RPMI8226 (cell line): ENCODE measurements at places on chromosomes 2 and 18.

DNA sequence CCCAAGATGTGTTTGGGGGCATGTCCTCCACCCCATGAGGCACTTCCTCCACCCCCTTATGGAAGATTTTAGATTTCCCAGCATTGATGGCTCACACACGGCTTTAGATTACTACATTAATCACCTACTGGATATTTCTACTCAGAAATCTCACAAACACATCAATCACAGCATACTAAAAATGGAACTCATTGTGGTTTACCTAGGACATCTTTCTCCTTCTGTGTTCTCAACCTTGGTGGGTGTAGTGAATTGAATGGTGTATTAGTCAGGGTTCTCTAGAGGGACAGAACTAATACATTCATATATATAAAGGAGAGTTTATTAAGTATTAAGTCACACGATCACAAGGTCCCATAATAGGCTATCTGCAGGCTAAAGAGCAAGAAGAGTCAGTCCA is 82.1 kb upstream of the CYRIA start:
- DNase-seq: no peak

GRCh38 chr2:135586148-135586547 is 54.9 kb downstream of the R3HDM1 start:
- no peak for DNase-seq

DNA sequence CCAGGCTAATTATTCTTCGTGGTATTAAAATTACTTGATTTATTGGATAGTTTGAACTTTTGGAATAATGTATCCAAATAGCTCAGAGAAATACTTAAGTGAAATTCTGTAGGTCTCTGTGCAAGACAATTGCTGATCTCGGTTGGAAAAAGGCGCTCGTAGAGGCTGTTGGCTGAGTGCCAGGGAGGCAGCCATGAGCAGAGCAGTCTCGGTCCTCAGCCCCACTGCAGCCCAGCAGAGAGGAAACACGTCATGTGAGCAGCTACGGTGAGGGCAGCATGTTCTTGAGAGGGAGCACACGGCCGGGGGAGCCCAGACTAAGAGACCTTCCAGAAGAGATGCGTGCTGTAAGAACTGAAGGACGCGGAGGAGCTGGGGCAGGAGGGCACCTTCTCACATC is 42.5 kb downstream of the DCDC2C start:
- DNase-seq: peak; percentile 28

DNA sequence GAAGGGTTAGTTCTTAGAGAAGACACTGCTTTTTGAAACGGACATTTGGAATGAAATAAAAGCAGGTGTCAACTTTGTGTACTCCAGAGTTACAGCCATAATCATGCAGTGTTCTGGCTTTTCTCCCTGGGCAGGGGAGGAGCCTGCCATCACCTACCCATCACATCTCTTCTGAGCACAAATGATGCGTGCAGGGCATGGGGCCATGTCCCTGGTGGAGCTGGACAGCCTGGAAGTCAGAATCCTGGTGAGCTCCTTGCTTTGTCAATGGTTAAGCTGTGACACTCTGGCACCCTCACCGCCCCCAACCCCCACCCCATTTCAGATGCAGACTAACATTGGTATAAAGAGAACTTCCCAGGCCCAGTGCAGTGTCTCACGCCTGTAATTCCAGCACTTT is 53.1 kb downstream of the PDCL3 start:
- no peak for DNase-seq

DNA sequence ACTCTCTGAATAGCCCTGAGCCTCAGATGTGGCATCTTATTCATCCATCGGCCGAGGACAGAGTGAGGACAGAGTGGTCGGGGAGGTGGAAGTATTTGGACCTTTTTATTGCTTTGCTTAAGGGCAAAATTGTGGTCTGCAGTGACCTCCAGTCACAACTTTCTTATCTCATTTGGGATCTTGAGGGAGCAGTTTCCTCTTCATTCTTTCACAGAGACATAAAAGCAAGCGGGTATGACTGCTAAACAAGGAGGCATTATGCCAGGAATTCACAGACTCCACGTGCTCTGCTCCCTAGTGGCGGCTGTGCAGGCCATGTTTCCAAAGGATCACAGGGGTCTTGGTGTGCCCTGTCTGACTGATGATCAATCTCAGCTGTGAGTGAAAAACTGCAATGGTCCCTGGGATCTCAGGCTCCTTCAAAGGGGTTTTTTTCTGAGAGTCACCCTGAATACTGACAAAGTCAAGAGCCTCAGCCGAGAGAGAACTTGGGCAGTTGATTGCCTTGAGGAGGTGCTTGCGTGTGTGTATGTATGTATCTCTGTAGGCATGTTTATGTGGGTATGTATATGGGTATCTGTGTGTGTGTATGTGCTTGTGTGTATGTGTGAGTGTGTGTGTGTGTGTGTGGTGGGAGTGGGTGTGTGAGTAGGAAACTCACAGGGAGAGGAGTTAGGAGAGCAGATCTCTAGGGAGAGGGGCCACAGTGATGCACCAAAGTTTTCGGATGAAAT is 47.7 kb downstream of the RAPGEF4 start:
- DNase-seq: no peak

DNA sequence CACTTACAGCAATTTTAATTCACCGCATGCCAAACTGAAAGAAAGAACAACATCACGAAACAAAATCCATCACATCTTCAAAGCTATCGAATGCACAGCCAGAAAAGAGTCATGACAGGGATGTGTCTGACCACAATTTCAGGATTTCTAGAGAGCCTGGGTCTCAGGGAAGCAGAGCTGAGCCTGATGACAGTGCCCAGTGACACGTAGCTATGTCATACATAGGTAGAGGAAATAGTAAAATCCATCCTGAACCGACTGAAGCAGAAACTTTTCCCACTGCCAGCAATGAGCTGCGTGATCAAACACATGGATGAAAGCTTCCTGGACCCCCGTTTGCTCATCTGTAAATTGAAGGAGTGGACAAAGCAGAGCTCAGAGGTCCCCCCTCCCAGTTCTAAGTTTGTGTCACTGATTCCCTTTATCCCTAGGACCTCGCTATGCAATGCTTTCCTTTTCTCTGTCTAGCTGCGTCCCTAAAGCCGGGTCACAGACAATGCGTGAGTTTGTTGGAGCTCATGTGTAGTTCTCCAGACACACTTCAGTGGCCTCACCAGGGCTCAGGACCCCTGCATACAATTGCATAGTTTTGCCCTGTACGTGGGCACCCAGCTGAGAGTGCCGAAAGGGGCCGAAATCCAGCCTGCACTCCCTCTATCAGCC is 37.6 kb downstream of the CCBE1 start:
- no peak for DNase-seq

GRCh38 chr18:59912007-59912550 is 12.3 kb downstream of the PMAIP1 start:
- no peak for DNase-seq

DNA sequence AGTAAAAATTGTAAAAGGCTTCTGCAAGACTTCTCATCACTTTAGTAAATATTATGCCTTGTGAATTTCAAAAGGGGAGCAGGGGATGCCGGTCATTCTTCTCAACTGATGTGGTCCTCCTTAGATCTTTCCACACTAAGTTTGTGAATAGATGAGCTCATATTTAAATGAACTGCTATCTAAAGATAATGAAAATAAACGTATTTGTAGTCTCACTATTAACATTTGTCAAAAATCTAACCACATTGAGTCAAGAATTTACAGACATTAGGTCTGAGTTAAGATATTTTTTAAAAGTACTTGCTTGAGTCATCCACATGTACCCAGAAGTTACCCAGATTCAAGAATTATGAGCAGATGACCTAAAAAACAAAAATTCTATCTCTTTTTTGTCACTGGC is 6.5 kb downstream of the PRPF40A start:
- no peak for DNase-seq

DNA sequence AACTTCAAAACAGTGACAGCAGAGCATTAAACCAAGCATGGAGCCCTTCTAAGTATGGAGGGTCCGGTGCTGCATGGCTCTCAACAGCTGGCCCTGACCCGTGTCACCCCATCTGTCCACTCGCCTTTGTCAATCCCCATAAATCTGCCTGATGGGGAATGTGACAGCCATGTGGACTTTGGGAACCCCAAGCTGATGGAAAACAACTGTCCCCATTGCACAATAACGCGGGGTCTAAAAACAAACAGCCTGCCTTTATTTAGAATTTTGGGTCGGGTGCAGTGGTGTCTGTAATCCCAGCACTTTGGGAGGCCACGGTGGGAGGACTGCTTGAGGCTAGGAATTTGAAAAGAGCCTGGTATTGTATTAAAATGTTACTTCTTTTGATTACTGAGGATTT is 17.1 kb upstream of the THADA start:
- DNase-seq: no peak

GRCh38 chr2:140916410-140916809 is 1214.4 kb downstream of the LRP1B start:
- DNase-seq: no peak

DNA sequence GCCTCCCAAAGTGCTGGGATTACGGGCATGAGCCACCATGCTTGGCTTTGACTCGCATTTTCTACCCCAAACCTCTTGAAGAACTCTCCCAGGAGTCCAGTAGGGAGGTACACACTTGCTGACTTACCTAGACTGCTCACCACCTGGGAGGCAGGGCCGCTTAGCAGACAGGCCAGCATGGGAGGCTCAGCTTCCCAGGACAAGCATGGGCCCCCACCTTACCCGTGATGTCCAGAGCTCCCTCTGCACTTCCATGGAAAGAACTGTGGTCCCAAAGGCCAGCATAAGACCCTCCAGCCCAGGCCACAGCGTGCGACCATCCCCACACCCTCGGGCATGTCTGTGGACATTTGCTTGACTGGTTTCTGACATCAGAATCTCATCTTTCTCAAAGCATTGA is 36.8 kb downstream of the ST8SIA5 start:
- DNase-seq: no peak

DNA sequence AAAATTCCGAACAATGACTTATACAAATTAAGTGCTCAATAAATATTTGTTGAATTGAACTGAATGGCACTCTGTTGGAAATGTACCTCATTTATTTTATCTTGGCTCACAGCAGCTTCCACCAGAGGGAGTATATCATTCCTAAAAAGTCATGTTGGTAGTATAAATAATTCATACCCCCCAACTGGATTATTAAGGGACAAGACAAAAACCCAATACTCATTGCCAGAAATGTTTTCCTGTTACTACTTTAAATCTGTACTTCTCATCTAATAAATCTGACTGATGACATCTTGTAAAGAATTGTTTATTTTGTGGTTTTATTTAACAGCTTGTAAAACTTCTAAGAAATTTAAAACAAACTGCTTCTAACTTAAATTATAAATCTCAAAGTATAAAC is 163.9 kb downstream of the CDH2 start:
- DNase-seq: no peak

GRCh38 chr2:53450923-53451322 is 316.7 kb upstream of the CHAC2 start:
- DNase-seq: no peak

GRCh38 chr2:185471441-185471840 is 267.2 kb upstream of the FSIP2 start:
- no peak for DNase-seq

GRCh38 chr2:75464348-75464946 is 96.3 kb downstream of the EVA1A start:
- no peak for DNase-seq

GRCh38 chr2:58865436-58865835 is 624.3 kb upstream of the FANCL start:
- DNase-seq: no peak

GRCh38 chr2:158650646-158651357 is 144.3 kb upstream of the DAPL1 start:
- no peak for DNase-seq

GRCh38 chr2:196160101-196160500 is 11.3 kb downstream of the STK17B start:
- DNase-seq: peak; percentile 91

GRCh38 chr2:126616606-126617069 is 39.3 kb upstream of the GYPC start:
- DNase-seq: no peak

GRCh38 chr2:40371525-40372282 is 80.2 kb downstream of the SLC8A1 start:
- DNase-seq: no peak
